ENCODE measurements at places on chromosomes 7 and 10. TPM values are rescaled to one million over a fixed set of nuclear protein-coding genes. Genes with fewer than 3 reads are reported as not detected.
A peak's percentile ranks its signal among the peaks of the same experiment; 100 is the strongest.

SLC37A3 gene
- total RNA-seq, result 71.9 TPM

DNA sequence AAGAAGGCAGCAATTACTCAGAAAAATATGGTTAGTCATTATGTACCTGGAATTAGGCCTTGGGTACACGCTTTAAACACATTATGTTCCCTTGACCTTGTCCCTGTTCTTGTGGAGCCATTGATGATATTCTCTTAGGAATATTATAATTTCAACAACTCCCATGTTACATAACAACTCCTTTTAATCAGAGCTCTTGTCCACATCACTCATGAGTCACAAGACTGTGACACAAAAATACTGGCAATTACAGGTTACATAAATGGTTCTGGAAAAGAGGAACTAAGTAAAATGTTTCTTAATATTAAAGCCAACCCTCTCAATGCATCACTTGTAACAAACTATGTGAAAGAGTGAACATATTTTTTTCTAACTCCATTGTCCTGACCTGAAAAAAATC, 143.8 kb upstream of the PCLO start:
- DNase-seq, result no peak

DNA sequence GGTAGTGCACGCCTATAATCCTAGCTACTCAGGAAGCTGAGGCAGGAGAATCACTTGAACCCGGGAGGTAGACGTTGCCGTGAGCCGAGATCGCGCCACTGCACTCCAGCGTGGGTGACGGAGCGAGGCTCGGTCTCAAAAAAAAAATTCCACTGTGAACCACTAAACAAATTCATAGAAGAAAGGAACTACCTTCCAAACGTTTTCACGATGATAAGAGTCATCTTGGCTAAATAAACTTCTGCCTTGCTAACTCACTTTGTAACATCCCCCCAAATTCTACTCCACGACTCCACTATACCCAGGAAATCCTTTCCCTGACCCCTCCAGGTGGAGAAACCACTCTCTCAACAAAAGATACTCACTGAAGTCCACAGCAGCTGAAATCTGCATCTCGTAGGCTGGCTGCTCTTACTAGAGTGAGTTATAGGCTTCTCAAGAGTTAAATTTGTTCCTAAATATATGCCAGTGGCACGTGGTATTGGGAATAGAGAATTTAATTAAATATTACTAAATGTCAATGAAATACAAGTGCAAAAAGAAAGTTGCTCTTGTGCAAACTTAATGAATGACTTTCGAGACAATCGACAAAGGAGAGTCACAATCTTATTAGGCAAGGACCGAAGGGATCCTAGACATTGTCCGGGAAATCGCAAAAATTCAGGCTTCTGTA, 1.6 kb upstream of the GTF2I start:
- DNase-seq, result no peak

GRCh38 chr7:99314504-99314903, 11.2 kb upstream of the ARPC1A start:
- no peak for DNase-seq

DNA sequence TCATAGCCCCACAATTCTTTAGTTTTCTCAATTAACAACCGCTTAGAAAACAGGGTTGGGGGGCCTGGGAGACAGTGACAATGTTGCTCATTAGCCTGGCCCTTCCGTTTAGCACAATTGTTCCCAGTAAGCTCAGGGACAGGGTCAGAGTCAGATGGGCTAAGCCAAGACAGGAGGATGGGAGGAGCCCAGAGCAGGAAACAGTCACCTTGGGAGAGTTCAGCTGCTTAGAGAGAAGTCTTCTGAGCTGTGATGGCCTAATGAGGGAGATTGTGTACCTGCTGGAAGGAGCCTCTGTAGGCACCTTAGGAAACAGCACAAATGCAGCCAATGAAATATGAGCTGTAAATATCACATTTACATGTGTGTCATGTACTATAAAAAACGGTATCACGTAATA, 35.9 kb downstream of the SVOPL start:
- DNase-seq, result no peak

DNA sequence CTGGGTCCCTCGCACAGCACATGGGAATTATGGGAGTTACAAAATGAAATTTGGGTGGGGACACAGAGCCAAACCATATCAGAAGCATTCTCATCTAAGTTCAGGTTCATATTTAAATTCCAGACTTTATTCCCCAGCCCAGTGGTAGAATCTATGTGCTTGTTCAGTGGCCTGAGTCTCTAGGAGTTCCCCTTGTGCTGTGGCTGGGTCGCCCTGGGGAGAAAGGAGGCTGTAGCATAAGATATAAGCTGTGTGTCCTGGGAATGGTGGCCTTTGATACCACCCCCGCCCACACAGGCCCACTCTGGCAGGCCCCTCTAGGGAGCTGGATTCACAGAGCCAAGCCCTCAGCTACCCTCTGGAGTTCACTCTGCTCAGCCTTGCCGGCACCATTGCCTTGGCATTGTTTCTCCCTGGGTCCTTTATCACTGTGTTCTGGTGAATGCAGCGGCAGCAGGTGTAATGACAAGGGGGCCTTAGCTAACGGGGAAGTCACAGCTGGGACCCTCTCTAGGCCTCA, 64.2 kb downstream of the MINDY4 start:
- DNase-seq, result no peak

DNA sequence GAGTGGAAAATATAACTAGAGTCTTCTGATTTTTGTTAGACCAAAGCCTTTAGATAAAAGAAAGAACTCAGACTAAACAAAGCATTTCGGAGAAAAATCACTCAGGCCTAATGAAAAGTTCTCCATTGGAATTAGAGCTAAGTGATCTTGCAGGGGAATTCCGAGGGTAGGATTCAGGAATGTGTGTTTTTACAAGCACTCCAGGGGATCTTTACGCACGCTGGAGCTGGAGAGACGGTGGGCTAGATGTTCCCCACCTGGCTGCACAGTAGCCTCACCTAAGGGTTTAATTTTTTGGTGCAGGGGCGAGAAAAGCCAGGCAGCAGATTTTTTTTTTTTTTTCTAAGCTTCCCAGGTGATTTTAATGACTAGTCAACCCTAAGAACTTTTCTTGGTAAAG, 7.9 kb upstream of the PAPSS2 start:
- peak; percentile 41 for DNase-seq

GRCh38 chr7:88344956-88345832, 38.5 kb upstream of the STEAP4 start:
- peak; percentile 40 for DNase-seq

DNA sequence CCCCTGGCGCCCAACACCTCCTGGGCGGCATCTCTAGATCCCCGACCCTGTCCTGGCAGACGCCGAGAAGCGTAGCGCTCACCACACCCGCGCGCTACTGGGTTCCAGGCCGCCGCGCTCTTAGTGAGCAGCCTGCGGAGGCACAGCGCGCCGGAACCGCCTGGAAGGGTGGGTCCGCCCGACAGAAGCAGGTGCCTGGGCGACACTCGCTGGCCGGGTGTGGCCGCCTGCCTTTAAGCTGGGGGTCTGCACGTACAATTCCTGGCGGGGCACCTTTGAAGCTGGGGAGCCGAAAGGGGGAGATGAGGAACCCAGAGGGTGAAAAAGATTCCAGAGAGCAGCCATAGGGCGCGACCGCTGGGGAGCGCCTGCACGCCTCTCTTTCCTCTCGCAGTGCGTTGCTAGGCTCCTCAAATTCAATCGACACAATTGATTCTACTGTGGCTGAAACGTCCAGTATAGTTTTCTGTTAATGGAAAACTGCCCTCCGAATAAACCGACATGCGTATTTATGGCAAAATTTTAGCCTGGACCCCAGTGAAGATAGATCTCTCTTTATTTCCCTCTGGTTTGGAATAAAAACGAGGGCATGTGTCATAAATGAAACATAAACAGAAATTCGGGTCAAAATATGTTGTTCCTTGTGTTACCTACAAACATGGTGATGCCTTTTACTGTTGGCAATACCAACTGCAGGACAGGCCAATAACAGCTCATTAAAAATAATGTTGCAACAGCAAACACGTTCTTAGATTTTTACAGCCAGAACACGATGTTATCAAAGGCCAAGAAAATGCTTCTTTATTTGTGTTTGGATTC, 4.6 kb downstream of the HMX3 start:
- no peak for DNase-seq

DNA sequence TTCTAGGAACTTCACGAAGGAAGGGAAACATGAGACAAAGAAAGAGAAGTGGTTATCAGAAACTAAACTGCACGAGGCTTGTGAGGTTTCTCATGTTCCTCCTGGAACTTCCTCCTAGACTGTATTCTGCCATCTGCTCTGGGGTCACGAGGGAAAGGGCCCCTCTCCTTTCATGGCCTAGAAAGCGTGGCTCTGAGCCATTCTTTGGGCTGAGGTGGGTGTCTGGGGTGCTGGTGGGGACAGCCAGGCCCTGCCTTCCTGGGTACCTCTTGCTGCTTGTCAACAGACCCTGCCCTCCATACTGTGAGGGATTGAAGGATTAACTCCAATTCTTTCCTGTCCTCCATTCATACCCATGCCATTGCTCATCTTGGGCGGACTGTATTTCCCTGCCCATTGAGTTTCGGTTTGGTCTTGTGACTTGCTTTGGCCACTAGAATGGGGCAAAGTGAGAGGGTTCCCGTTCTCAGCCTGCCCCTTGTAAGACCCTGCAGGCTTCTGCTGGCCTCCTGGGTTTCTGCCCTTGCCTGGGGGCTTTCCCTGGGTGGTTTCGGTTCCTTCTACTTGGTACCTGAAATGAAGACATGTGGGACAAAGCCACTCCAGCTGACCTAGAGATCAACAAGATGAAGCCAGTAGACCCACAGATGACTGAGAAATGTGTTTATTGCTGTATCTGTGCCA, 14.9 kb upstream of the GIMAP8 start:
- no peak for DNase-seq

SEMA4G gene
- 9.9 TPM for total RNA-seq

CYTH3 gene
- 52.5 TPM for total RNA-seq

- no peak for DNase-seq
These were observed 225.0 kb upstream of the CELF2 start for GRCh38 chr10:10792681-10793080.

GRCh38 chr7:87877366-87878040, 1.2 kb downstream of the DBF4 start:
- DNase-seq, result no peak

DNA sequence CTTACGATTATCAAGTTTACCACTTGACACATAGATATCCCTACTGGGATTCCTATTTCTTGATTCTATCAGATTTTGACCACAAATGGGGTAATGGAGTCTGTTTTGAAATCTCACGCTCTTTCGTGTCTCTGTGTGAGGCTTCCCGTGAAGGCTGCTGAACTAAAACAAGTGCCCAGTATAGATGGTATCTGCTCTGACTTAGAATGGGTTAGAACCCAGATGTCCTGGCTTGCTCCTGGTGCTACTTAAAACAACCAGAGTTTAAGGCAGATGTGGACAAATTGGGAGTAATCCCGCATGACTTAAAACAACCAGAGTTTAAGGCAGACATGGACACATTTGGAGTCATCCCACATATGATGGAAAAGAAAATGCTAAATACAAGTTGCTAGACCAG, 85.9 kb downstream of the FAM204A start:
- DNase-seq, result no peak

DNA sequence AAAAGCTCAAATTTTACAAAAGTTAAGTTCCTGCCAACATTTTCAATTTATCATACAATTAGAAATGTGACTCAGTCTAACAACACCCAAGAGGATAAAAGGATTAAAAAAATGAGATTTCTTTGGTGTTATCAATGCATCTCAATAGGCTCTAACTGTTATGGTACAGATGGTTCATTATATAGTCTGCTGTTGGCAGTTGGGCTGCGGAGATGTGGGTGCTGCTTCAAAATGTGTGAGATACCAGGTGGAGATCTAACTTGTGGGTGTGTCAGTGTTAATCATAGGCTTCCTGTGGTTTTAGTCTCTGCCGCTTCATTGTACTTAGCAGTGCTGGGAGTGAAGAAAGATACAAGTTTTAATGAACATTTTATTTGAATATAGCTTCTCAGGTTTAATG, 231.2 kb downstream of the EXOC4 start:
- DNase-seq, result no peak

SRRM3 gene
- 2.6 TPM for total RNA-seq

GRCh38 chr7:155825336-155825735, 13.1 kb upstream of the SHH start:
- DNase-seq, result no peak

NPTX2 gene
- total RNA-seq, result 2.3 TPM

TCF7L2 gene
- 67.1 TPM for total RNA-seq

- no peak for DNase-seq
These were observed 49.7 kb downstream of the CCDC71L start for GRCh38 chr7:106610996-106611886.

- no peak for DNase-seq
These were observed 67.8 kb downstream of the TAF3 start for GRCh38 chr10:7886056-7886455.

MEOX2 gene
- 4.5 TPM for total RNA-seq

DNA sequence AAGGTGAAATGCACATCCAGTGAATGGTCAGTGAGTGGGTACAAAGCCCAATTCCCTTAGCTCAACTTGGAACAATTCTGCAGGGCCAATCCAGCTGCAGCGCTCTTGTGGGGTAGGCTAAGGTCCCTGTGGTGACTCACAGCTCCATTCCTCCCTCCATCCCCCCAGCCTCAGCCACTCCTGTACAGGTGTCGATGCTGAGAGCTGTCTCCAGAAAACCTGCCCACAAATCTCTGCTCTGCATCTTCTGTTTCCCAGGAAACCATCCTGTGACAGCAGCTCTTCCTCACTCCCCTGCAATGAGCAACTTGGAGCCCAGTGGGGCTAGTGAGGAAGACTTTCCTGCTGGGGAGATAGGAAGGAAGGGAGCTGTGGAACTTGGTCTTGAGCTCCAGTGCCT, 244.7 kb upstream of the GPR26 start:
- DNase-seq, result no peak

- no peak for DNase-seq
These were observed 12.2 kb downstream of the ADAM8 start for GRCh38 chr10:133264461-133264860.

CYP26A1 gene
- not detected for total RNA-seq

- no peak for DNase-seq
These were observed 196.9 kb upstream of the GHITM start for GRCh38 chr10:83942410-83942809.

ZC3HAV1L gene
- 46.6 TPM for total RNA-seq

PPP1R17 gene
- not detected for total RNA-seq

GRCh38 chr7:133763076-133763640, 364.0 kb upstream of the LRGUK start:
- DNase-seq, result no peak

PCGF6 gene
- 5.8 TPM for total RNA-seq

UNCX gene
- not detected for total RNA-seq

DNA sequence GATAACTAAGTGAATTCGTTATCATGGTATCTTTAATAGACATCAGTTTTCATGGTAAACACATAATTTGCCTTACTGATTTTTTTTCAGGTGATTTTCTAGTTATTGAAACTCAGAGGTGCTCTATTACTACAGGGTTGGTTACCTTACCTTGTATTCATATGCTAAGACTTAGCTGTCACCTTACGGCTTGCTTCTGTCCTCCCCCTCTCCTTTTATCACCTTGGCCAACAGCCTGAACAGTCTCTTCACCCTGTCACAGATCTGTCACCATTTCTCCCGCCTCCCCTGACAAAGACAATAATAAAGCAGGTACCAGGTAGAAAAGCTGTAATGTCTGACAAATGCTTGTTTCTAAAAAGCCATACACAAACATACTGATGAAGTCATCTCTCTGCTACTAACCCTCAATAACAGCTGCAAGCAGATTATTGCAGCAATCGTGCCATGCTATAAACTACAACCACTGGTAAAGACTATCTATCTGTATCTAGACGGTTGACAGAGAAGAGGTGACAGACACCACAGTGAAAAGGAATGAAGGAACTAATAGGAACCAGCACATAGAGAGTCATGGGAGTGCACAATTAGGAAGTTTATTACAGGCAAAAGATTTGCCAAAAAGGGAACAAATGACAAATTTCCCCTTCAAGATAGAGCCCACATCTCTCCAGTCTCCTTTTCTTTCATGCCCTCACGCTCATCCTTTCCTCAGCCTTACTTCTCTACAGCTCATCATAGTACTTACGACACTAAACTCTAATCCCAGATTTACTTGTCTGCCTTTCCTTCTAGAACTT, 57.2 kb downstream of the ARHGAP12 start:
- no peak for DNase-seq
